ENCODE measurements at places on chromosomes 5 and 9. TPM values are rescaled to one million over a fixed set of nuclear protein-coding genes. Genes with fewer than 3 reads are reported as not detected.

GRCh38 chr9:121268851-121269641 lies 1.1 kb downstream of the GSN start:
- DNase-seq: no peak

DNA sequence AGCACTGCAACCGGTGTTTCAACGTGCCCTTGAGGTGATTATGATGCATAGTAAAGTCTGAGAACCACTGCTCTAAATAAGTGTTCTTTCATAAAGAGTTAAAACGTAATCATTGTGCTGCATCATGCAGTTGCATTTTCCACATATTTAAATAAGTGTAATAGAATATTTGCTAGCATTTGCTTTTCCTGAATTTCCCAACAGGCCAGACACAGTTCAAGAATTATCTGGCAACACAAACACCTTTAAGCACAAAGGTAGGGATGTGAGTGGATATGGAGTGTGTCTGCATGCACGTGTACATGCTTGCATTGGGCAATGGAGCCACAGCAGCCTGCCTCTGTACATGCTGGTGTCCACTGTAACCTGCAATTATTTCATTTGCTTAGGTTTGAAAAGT lies 193.6 kb upstream of the PIK3R1 start:
- no peak for DNase-seq

GRCh38 chr5:17261075-17261474 lies 43.6 kb downstream of the BASP1 start:
- no peak for DNase-seq

DNA sequence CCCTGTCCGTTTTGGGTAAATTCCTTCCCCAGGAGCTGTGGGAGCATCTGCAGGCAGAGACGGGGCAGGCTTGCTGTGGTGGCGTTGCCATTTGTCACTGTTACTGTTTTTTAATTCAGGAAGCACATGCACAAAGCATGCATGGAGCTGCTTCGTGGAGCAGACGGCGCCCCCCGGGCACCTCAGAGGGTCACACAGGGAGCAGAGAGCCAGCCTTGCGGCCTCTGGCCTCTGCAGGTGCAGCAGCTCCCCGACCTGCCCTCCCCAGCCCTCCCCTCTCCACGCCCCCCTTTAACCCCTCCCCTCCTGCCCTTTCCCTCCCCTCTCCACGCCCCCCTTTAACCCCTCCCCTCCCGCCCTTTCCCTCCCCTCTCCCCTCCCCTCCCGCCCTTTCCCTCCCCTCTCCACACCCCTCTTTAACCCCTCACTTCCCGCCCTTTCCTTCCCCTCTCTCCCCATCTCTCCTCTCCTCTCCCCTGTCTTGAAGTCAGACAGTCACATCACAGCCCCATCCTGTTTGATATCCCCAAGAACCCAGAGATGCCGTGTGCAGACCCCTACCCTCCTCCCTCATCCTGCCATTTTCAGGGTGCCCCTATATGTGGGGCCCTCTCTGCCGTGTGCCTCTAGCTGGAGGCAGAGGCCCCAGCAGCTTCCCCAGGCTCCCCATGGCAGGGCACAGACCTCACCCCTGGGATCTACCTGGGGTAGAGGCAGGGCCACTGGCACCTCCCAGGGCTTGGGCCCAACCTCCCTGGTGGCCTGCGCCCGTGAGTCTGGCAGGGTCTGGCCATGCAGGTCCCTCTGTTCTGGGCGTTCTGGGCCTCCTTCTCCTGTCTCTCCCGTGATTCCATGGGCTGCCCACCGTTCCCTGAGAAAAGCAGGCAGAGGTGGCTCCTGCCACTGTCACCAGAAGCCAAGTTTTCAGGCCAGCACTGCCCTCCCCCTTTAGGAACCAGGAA lies 29.6 kb upstream of the UBAC1 start:
- no peak for DNase-seq

DNA sequence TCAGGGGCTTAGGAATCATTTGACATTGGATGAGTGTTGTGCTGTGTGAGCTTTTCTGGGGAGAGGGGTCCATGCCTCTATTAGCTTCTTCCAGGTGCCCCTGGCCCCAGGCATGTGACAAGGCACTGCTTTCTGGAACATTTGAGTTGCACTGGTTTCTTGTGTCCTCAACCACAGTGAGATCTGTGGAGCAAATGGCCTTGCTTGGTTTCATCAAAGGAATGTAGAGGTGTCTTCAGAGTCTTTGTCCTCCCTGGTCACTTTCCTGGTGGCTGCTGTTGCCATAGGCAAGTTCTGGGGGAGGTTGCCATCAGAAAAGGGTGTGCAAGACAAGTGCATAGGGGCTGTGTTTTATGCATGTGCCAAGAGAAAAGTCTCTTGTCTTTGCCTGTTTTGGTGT lies 157.5 kb downstream of the MACROH2A1 start:
- DNase-seq: no peak

GRCh38 chr5:43302481-43302880 lies 10.7 kb downstream of the HMGCS1 start:
- no peak for DNase-seq

DNA sequence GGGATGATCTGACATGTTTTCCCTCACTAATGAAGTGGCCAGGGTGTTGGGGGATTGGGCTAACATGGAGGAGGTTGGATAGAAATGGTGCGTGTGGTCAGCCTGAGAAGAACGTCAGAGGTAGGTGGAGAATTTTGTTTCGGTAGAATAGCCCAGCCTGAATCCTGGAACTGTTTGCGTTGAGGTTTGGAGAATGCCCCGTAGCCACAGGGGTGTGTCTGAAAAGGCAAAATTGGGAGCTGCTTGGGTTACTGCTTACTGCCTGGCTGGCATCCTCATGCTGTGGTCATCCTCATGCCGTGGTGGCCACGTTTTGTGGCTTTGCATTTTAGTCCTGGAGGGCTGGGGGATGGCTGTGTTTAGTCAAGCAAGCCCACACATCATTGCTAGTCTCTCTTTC lies 236.9 kb downstream of the GOLPH3 start:
- no peak for DNase-seq

DNA sequence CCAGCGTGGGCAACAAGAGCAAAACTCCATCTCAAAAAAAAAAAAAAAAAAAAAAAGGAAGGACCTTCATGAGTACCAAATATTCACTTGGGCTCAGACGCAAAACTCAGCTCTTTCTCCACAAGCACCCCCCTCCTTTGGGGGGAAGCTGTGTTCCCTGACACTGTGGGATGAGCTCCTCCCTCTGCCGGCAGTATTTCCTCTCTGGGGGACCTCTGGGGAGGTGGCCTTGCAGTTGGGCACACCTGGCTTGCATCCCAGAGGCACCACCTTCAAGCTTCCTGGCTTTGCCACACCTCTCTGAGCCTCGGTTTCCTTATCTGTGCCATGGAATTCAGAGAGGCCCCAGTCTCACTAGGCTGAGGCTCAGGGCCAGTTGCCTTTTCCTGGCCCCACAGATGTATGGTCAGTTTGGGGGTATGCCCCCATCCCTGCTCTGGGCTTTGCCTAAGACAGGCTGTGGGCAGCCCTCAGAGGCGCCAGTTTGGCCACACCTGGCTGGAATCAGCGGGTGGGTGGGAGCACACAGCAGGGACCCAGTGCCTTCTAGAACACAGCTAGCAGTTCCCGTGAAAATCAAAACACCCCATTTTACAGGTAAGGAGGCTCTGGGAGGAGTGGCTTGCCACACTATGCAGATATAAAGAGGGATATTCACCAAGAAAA lies 157.5 kb upstream of the IER5L start:
- DNase-seq: no peak

GRCh38 chr5:147713550-147714295 lies 68.8 kb downstream of the JAKMIP2 start:
- no peak for DNase-seq

GRCh38 chr5:534743-535671 lies 10.8 kb upstream of the SLC9A3 start:
- DNase-seq: no peak

DNA sequence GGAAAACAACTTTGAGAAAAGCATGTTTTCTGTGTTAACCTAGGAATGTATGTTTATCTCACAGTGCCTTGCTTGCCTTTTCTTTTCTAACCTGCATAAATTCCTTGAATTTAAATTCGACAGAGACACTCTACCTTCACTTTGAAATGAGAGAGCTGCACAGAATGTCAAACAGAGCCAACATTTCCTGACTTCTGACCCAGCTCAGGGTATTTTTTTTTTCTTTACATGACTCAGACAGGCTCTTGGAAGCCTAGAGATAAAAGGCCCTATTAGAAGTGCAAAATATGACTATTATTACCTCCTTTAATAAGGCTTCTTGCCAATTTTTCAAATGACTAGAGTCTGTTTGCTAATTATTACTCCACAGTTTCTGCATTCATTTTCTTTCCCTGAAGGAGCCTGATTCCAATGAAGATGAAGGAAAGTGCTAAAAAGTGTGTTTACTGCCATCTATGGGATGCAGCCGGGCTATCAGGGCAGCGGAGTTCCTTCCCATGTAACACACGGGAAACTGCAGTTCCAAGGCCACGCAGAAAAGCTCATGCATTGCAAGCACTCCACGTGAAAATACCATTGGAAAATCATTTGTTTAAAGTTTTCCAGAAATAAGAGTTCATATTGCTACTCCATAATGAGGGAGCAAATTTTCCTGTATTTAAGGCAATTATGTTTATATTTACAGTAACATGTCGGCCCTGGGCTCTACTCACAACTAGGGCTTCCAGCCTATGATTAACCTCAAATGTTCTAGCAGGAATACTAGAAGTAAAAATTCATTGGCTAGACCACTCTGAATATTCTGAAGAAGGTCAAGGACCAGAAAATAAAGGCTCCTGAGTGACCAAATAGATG lies 485.6 kb downstream of the ZSWIM6 start:
- DNase-seq: peak; percentile 15

DNA sequence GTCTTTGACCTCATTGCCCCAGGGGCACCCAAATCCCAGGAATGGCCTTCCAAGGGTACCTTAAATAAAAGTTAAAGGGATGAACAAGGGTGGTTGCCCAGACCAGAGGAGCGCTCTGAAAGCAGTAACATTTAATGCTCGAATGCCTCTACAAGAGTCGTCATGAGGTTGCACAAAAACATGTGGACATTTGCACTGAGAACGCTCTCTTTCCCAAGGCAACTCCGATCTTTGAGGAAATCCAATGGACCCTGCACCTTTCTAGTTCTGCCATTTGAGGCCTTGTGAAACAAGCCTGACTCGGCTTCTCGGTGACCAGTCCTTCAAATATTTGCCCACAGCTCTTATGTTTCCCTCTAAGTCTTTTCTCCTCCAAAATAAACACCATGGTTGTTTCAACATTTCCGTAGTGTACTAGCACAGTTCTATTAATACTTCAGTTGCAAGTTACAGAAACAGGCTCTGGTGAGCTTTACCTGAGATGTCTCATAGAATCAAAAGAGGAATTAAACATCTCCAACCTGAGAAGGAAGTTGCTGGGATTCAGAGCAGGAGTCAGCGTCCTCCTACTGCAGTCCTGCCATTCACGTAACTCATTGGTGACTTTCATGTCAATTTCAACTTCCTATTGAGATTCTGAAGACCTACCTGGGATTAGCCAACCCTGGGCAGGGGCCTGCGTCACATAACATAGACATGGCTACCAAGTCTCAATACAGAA lies 168.8 kb upstream of the RAI14 start:
- peak; percentile 52 for DNase-seq

GRCh38 chr9:20419533-20419932 lies 202.8 kb downstream of the MLLT3 start:
- DNase-seq: no peak

- DNase-seq: no peak
These were observed 41.7 kb downstream of the TMEM161B start for GRCh38 chr5:88226881-88227450.

- no peak for DNase-seq
These were observed 4.6 kb downstream of the RUFY1 start for GRCh38 chr5:179554981-179555380.

RETREG1 gene
- 0.74 TPM for total RNA-seq

PCDH12 gene
- total RNA-seq: not detected

LMX1B gene
- 2.6 TPM for total RNA-seq

LCN9 gene
- total RNA-seq: not detected

FCN2 gene
- total RNA-seq: not detected

FOXD4L4 gene
- total RNA-seq: 0.10 TPM

CCDC152 gene
- total RNA-seq: not detected

IFT74 gene
- total RNA-seq: 6.0 TPM

Data from Panc1 (cell line).